ENCODE measurements at places on chromosomes 1 and 21.

- peak; percentile 100 for DNase-seq
Observed at GRCh38 chr1:15952317-15953258, 23.3 kb downstream of the ZBTB17 start.

DNA sequence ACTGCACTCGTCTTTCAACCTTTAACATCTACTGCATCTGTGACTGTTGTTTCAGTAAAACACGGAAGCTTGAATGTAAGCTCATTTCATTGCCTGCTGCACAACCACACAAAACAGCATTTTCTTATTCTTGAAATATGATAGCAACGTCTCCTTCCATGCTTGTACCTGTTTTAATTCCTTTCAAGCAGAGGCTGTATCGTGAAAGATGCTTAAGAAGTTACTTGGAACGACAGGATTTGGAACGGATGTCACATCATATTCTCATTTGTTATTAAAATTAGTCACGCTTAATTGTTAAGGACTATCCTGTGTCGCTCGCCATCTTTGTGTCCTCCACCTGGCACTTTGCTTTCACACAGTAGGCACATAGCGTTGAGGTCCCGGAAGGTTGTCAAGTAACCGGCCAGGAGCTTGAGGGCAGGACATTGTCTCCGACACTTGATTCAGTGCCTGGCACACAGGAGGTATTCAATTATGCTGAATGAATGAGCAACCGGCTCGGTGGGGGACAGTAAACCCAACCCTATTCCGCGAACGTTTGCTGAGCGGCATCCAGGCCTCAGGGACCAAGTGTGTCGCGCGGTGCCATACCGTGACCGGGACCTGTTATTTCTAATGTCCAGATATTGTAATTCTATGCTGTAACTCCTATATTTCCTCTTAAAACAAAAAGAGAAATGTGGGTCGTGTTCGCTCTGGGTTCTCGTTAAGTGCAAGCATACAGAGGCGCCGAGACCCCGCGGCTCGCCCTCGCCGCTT is 499 bp upstream of the SH3GLB1 start:
- DNase-seq, result peak; percentile 33

GRCh38 chr1:31436596-31437432 is 23.8 kb downstream of the SERINC2 start:
- no peak for DNase-seq

GRCh38 chr1:116435806-116436610 is 63.0 kb downstream of the ATP1A1 start:
- no peak for DNase-seq

- no peak for DNase-seq
Observed at GRCh38 chr1:29798699-29799566, 562.6 kb downstream of the PTPRU start.

GRCh38 chr1:1917995-1918900 is 831 bp downstream of the TMEM52 start:
- DNase-seq, result no peak

GRCh38 chr1:241834733-241835377 is 13.1 kb upstream of the EXO1 start:
- DNase-seq, result peak; percentile 34

GRCh38 chr21:38384238-38384560 is 114.1 kb downstream of the ERG start:
- DNase-seq, result no peak

- DNase-seq, result peak; percentile 70
Observed at GRCh38 chr1:151534662-151535278, 5.3 kb upstream of the TUFT1 start.

- peak; percentile 45 for DNase-seq
Observed at GRCh38 chr21:36747815-36748383, 49.0 kb downstream of the SIM2 start.

- no peak for DNase-seq
Observed at GRCh38 chr1:52633291-52633754, 355 bp downstream of the SHISAL2A start.

- no peak for DNase-seq
Observed at GRCh38 chr1:88169939-88170338, 514.1 kb upstream of the PKN2 start.

- DNase-seq, result no peak
Observed at GRCh38 chr21:19853061-19853460, 1145.1 kb upstream of the NCAM2 start.

DNA sequence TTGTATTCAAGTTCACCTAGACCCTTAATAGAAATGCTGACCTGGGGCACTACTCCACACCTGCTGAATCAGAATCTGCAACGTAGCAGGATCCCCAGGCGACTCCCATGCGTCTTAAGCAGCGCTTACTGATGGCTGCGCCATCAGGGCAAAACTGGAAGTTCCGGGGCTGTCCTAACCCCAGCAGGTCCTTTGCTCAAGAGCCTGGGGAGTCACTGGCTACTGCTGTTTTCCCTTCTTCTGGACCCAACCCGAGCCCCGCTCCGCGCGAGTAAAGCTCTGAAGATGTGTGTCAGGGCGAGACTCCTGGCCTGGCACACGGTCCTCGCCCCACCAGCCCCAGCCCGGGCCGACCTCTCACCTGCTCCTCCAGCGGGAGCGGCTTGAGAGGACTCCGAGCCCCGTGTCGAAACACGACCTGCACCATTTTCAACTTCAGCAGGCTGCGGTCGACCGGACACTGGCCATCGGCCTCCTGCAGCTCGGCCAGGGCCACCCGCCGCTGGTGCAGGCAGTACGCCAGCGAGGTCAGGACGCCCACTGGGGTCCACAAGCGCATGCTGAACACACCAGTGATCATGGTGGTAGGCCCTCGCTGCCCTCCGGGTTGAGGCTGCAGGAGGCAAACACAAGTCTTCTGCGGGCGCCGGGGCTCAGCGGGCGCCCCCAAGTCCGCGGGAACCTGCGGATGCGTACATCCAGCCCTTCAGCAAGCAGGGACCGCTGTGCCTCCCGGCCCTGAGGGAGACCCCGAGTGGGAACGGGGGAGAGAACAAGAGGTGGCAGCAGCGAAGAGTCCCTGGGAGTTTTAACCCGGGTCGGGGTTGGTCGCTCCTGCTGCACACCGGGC is 630 bp downstream of the ACP6 start:
- DNase-seq, result peak; percentile 19

GRCh38 chr1:1971688-1972087 is 31.9 kb downstream of the CFAP74 start:
- no peak for DNase-seq

GRCh38 chr1:16173447-16174260 is 17.8 kb upstream of the EPHA2 start:
- peak; percentile 42 for DNase-seq

GRCh38 chr1:13616234-13616633 is 32.6 kb downstream of the PDPN start:
- no peak for DNase-seq

DNA sequence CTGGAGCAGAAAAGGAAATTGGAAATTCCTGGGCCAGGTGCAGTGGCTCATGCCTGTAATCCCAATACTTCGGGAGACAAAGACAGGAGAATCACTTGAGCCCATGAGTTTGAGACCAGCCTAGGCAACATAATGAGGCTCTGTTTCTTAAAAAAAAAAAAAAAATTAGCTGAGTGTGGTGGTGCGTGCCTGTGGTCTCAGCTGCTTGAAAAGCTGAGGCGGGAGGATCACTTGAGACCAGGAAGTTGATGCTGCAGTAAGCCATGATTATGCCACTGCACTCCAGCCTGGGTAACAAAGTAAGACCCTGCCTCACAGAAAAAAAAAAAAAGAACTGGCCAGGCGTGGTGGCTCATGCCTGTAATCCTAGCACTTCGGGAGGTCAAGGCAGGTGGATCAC is 56.7 kb downstream of the SRSF11 start:
- no peak for DNase-seq

DNA sequence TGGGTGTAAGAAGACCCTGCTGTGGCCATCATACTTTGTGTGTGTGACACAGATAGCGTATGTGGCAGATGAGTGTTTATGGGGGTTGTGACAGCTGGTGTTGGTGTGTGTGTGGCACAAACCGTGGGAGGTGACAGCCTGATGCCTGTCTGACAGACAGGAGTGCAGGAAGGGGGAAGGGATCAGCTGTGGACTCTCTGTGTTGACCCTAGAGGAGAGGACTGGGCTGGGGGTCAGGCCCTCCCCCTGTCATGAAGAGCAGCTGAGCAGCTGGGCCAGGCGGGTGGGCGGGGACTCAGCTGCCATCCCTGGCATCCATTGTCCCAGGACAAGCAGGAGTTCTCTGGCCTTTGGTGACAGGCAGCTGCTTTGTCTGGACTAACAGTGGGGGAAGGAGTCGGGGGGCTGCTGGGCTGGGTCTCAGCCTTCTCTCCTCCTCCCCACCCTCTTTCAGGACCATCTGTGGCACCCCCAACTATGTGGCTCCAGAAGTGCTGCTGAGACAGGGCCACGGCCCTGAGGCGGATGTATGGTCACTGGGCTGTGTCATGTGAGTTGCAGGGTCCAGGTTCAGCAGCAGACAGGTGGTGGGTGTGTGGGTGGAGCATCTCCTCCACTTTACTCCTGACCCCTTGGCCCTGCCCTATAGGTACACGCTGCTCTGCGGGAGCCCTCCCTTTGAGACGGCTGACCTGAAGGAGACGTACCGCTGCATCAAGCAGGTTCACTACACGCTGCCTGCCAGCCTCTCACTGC is 2.3 kb downstream of the PLK3 start:
- no peak for DNase-seq

DNA sequence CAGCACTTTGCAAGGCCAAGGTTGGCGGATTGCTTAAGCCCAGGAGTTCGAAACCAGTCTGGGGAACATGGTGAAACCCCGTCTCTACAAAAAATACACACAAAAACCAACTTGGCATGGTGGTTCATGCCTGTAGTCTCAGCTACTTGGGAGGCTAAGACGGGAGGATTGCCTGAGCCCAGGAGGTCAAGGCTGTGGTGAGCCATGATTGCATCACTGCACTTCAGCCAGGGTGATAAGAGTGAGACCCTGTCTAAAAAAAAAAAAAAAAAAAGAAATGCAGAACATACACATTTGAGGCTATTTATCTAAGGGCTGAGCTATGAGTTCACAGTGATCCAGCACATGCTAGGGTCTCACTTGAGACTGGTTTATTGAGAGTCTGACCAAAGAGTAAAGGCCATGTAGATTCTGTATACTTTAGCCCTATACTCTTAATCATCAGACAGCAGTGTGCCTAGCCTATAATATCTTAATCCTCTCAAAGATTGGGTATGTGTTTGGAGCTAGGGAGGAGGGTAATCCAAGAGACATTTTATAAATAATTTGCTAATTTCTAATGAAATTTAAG is 23.9 kb downstream of the RNF2 start:
- no peak for DNase-seq

GRCh38 chr1:236489710-236490377 is 33.9 kb upstream of the LGALS8 start:
- peak; percentile 77 for DNase-seq

GRCh38 chr1:55685560-55685959 is 470.4 kb upstream of the USP24 start:
- no peak for DNase-seq

GRCh38 chr21:33273044-33273443 is 6.9 kb downstream of the IL10RB start:
- DNase-seq, result no peak

- no peak for DNase-seq
Observed at GRCh38 chr1:243520831-243521230, 265.0 kb downstream of the SDCCAG8 start.

- no peak for DNase-seq
Observed at GRCh38 chr1:91714867-91715381, 171.0 kb downstream of the TGFBR3 start.

DNA sequence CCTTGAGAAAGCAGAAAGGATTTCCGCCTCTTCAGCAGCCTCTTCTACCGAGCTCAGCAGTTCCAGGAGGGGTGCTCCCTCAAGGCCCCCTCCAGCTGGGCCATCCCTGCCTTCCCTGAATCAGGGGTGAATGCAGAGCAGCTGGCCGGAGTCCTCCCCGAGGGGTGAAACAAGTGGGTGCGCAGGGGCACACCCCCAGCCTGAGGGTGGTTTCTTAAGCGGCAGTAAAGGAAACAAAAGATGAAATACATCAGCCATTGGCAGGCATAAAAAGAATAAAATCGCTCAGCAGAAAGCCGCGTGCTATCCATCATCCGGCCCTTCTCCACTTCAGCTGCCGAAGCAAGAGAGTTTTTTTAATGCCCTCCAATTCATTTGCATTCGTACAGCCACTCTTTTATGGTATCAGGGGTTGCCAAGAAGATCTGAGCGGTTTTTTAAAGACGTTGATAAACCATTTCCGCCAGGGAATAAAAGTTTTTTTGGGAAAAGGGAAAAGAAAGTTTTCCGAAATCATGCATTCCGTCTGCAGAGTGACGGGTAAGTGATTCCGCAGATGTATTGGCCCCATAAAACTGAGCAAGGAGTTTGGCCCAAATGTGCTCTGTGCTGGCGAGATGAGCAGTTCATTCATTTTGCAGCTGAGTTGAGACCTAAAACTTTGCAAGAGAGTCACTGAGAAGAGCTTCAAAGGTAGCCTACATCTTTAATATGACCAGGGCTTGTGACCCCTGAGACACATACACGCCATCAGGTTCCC is 73.7 kb upstream of the ZC3H12A start:
- no peak for DNase-seq

GRCh38 chr1:38455829-38456530 is 403.6 kb downstream of the RRAGC start:
- peak; percentile 92 for DNase-seq

DNA sequence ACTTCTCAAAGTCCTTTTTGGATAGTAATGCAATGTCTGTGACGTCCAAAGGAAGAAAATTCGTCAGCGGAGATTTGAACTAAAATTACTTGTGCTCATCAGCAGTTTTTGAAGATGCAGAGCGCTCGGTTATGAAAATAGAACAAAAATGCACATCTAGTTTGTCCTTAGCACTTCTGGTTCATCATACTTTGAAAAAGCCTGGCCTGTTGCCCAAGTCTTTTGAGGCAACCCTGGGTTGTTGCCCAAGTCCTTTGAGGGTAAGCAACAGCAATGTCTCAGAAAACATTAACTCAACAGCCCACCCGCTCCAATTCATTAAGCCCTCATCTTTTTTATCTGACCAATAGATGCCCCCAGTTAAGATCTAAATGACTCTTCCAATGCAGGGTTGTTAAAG is 91.9 kb downstream of the HUNK start:
- no peak for DNase-seq

GRCh38 chr1:236875975-236876374 is 80.9 kb downstream of the MTR start:
- DNase-seq, result no peak

- peak; percentile 44 for DNase-seq
Observed at GRCh38 chr1:1889847-1890505, 911 bp downstream of the GNB1 start.

DNA sequence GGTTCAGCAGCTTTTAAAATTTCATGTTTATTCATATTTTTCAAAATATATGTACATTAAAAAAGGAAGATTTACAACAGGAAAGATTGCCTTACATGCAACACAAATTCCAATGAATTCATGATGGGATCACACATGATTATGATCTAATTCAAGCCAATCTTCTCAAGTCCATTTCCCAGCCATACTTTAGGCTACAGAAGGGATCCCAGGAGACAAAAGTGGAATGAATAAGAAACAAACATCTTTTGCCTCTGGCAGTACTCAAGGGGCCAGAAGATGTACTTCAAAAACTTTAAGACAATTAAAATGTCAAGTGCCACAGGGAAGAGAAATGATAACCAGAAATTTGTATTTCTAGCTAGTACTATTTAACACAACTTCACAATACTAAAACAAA is 10.2 kb upstream of the SH2D5 start:
- DNase-seq, result no peak

- DNase-seq, result no peak
Observed at GRCh38 chr21:29677326-29677725, 262.5 kb downstream of the GRIK1 start.
